WERI-Rb-1 (cell line): ENCODE measurements at places on chromosomes 13 and 19.
A peak's percentile ranks its signal among the peaks of the same experiment; 100 is the strongest.

GRCh38 chr13:106187101-106187500, 348.4 kb downstream of the EFNB2 start:
- no peak for DNase-seq

DNA sequence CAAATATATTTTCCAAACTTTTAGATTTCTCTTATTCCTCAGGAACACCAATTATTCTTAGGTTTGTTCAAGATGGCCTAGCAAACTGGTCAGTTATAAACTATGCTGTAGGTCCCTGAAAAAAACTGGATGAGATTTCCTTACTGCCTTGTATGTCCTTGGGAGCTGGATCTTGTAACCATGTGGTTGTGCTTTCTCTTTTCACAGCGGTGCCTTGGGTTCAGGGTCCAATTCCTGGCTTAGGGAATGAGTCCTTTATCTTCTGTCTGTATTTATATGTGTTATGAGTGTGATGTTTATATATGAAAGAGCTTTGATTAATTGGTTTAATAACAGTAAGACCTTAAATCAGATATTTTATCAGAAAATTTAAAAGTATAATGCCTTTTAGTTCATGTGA, 23.5 kb upstream of the GRTP1 start:
- DNase-seq: no peak

GRCh38 chr19:58154287-58154678, 3.7 kb upstream of the ZNF329 start:
- DNase-seq: peak; percentile 16

DNA sequence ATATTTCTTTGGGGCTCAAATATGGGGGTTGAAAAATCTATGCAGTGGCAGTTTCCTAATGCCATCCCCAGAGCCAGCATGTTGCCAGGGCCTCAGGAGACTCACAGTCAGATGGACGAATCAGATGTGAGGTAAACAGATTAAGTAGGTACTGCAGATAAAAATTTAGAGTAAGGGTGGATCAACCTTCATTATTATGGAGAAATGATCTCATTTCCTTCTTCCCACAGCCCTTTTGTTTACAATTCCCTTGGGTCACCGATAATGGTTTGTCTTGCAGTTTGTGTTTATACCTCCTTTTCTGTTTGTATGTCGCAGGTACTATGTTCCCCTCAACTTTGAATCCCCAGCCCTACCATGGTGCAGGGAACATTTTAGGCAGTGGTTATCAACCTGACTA, 20.0 kb downstream of the DIAPH3 start:
- DNase-seq: no peak
